CD4-positive, alpha-beta memory T cell (primary cell): ENCODE measurements at places on chromosomes 2 and 18. TPM values are rescaled to one million over a fixed set of nuclear protein-coding genes. Genes with fewer than 3 reads are reported as not detected.

DNA sequence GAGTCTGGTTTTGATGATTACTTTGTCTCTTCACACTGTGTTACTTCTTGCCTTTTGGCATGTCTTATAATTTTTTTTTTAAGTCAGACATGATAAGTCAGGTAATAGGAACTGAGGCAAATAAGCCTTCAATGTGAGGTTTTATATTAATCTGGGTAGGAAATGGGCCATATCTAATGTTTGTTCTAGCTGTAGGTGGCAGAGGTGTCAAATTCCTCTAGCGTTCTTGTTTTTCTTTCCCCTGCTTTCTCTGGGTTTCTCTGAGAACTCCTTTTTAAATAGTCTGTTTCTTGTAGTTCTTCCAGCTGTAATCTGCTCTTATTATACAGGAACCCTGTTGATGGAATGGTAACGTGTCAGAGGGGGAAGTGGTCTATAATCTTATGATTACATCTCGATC, 5.7 kb downstream of the SP140 start:
- no peaks in the 10 kb centered on the region for H3K36me3 ChIP-seq
- H3K4me3 ChIP-seq, result no peak overlapping the region
- H3K27me3 ChIP-seq, result no peaks in the 10 kb centered on the region
- DNase-seq, result no peak
- H3K27ac ChIP-seq, result no peak overlapping the region

- no peaks in the 10 kb centered on the region for H3K27me3 ChIP-seq
- no peaks in the 10 kb centered on the region for H3K36me3 ChIP-seq
- H3K4me1 ChIP-seq, result no peaks in the 10 kb centered on the region
- no peak overlapping the region for H3K27ac ChIP-seq
Measured at GRCh38 chr2:177568390-177568789, 175.8 kb downstream of the AGPS start.

GRCh38 chr2:46337208-46337994, 40.2 kb downstream of the EPAS1 start:
- H3K4me3 ChIP-seq, result no peak overlapping the region
- H3K27me3 ChIP-seq, result no peaks in the 10 kb centered on the region
- DNase-seq, result no peak
- H3K36me3 ChIP-seq, result no peaks in the 10 kb centered on the region

The DPYSL5 gene
- not detected for total RNA-seq

The ABHD1 gene
- 2.1 TPM for total RNA-seq

GRCh38 chr18:28086670-28087552, 90.0 kb downstream of the CDH2 start:
- DNase-seq, result no peak
- H3K4me1 ChIP-seq, result no peaks in the 10 kb centered on the region
- no peak overlapping the region for H3K4me3 ChIP-seq
- H3K36me3 ChIP-seq, result no peaks in the 10 kb centered on the region
- no peak overlapping the region for H3K27ac ChIP-seq
- no peaks in the 10 kb centered on the region for H3K27me3 ChIP-seq

The BUB1 gene
- total RNA-seq, result 1.7 TPM

DNA sequence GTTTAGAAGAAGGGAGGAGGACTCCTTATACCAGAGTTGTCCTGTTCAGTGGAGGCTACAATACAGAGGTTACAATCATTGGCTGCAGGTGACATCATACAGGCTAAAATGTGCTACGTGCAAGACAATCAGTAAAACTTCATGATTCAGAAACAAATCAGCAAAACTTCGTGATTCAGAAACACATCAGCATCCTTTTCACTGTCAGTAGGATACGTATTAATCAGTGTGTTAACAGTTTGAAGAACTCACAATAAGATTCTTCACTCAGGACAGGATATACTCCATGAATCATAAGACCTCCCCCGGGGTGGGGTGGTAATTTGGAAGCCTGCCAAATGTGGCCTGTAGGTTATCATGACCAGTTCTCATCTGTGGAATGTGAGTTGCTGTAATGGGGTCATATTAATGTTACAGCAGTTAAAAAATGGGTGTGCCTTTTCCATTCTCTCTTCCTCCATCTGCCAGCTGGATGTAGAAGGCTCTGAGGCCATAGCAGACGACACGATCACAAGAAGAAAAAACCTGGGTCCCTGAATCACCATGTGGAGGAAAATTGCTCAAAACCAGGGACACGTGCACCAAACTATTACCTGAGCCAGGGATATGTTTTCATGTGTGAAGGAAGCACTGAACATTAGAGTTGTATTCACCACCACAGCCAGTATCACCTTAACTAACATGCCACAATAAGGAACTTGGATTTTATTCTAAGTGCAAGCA, 134.8 kb upstream of the CREB1 start:
- no peak for DNase-seq
- H3K4me3 ChIP-seq, result no peak overlapping the region
- no peak overlapping the region for H3K27ac ChIP-seq
- no peaks in the 10 kb centered on the region for H3K27me3 ChIP-seq

The AOX1 gene
- total RNA-seq, result not detected

The KATNAL2 gene
- 2.1 TPM for total RNA-seq

- no peak for DNase-seq
- H3K4me1 ChIP-seq, result no peaks in the 10 kb centered on the region
- no peaks in the 10 kb centered on the region for H3K27me3 ChIP-seq
- H3K4me3 ChIP-seq, result no peak overlapping the region
- H3K36me3 ChIP-seq, result no peaks in the 10 kb centered on the region
Measured at GRCh38 chr2:240881913-240882312, 13.3 kb downstream of the AGXT start.

The C2orf80 gene
- total RNA-seq, result not detected

DNA sequence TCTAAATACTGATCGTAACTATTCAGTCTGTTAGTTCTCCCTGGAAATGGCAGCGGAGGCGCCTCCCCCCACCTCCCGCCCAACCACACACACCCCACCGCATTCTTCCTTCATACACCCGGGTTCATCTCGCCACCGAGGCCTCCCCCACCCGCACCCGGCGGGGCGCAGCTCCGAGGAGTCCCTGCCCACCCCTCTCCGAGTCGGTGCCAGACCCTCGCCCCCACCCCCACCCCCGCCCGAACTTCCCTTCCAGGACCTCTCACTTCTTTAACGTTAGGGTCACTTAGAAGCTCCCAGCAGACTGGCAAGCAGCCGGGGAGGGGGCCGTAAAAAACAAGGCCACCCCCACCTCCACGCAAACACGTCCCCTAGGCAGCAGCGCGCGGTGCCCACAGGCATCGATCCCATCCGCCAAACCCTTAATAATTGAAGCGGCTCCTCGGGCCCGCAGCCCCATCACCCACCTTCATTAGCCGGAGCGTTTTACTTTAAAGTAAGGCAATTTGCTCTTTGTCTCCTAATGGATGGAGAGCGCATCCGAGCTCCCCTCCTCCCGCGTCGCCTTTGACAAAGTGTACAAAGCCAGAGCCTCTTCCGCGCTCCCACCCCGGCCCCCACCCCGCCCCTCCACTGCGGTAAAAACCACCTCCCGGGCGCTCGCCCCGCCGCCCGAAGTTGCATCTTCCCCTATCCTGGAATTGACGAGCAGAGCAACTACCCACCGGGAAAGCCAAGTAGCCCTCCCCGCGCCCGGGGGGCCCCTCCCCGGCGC, 624 bp downstream of the ZNF516 start:
- H3K4me1 ChIP-seq, result peaks cover 34% of the 10 kb centered on the region
- H3K4me3 ChIP-seq, result no peak overlapping the region
- H3K27ac ChIP-seq, result no peak overlapping the region
- peak; percentile 20 for DNase-seq

DNA sequence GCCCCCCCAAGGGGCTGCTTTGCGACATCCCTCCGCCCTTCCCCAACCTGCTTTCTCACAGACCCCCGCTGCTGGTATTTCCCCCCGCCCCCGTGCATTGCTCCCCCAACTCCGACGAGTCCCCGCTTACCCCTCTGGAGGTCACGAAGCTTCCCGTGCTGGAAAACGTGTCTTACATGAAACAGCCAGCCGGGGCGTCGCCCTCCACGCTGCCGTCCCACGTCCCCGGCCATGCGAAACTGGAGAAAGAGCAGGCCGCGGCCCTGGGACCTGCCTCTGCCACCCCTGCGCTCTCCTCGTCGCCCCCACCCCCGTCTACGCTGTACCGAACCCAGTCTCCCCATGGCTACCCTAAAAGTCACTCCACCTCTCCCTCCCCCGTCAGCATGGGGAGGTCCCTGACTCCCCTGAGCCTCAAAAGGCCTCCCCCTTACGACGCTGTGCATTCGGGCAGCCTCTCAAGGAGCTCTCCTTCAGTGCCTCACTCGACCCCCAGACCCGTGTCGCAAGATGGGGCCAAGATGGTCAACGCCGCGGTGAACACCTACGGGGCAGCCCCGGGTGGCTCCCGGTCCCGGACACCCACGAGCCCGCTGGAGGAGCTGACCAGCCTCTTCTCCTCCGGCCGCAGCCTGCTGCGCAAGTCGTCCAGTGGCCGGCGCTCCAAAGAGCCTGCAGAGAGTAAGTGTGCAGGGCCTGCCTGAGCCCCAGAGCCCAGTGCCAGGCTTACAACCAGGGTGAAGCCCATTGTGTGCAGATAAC, 183.0 kb downstream of the NYAP2 start:
- H3K36me3 ChIP-seq, result no peaks in the 10 kb centered on the region
- no peaks in the 10 kb centered on the region for H3K4me1 ChIP-seq
- no peaks in the 10 kb centered on the region for H3K27me3 ChIP-seq
- no peak overlapping the region for H3K4me3 ChIP-seq

GRCh38 chr2:35082072-35082471, 1273.5 kb upstream of the CRIM1 start:
- H3K4me1 ChIP-seq, result no peaks in the 10 kb centered on the region
- no peak overlapping the region for H3K4me3 ChIP-seq
- no peaks in the 10 kb centered on the region for H3K27me3 ChIP-seq
- no peak overlapping the region for H3K27ac ChIP-seq
- no peak for DNase-seq
- H3K36me3 ChIP-seq, result no peaks in the 10 kb centered on the region

GRCh38 chr2:88069117-88069516, 1.5 kb downstream of the SMYD1 start:
- H3K27ac ChIP-seq, result no peak overlapping the region
- no peaks in the 10 kb centered on the region for H3K36me3 ChIP-seq
- no peaks in the 10 kb centered on the region for H3K4me1 ChIP-seq
- no peak overlapping the region for H3K4me3 ChIP-seq
- DNase-seq, result no peak
- no peaks in the 10 kb centered on the region for H3K27me3 ChIP-seq

DNA sequence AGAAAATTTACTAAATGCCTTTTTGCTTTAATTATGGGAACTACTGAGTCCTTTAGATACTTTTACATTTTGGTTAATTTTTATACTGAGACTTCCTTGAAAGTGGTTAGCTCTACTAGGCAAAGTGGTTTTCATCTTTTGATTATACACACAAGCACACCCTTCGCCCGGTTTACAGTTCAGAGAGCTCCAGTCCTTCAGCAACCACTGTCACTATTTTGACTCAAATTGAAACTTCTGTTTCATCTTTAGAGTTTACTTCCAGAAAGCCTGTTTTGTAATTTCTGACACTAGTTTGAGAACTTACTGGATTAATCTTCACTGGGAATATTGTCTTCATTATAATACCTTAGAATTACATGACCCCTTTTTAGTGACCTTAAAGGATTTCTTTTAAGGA, 140.3 kb upstream of the FOSL2 start:
- peak overlapping the region; percentile 12 for H3K4me3 ChIP-seq
- peaks cover 40% of the 10 kb centered on the region for H3K4me1 ChIP-seq
- DNase-seq, result peak; percentile 8
- no peak overlapping the region for H3K27ac ChIP-seq

DNA sequence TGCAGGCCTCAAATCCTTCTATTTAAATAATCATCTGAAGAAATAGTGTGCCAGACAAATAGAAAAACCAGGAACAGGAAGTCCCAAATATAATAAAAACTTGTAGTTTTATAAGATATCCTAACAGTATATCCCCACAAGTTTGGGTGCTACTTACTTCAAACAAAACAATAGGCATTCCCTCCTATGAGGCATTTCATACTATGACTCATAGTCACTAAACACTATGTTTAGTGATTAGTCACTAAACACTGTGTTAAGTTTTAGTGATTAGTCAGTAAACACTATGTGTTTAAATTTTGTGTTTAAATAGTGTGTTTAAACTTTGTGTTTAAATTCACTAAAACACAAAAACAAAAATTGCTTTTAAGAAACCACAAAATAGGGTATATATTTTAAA, 407.0 kb upstream of the CDH19 start:
- no peaks in the 10 kb centered on the region for H3K4me1 ChIP-seq
- no peaks in the 10 kb centered on the region for H3K36me3 ChIP-seq
- no peak for DNase-seq
- no peak overlapping the region for H3K27ac ChIP-seq
- no peak overlapping the region for H3K4me3 ChIP-seq
